Stimulated activated CD8-positive, alpha-beta memory T cell treated with anti-CD3 and anti-CD28 coated beads, Interleukin-4, amount 100 ng/mL, for 24 hours (primary cell): ENCODE measurements at places on chromosomes 4 and X.

DNA sequence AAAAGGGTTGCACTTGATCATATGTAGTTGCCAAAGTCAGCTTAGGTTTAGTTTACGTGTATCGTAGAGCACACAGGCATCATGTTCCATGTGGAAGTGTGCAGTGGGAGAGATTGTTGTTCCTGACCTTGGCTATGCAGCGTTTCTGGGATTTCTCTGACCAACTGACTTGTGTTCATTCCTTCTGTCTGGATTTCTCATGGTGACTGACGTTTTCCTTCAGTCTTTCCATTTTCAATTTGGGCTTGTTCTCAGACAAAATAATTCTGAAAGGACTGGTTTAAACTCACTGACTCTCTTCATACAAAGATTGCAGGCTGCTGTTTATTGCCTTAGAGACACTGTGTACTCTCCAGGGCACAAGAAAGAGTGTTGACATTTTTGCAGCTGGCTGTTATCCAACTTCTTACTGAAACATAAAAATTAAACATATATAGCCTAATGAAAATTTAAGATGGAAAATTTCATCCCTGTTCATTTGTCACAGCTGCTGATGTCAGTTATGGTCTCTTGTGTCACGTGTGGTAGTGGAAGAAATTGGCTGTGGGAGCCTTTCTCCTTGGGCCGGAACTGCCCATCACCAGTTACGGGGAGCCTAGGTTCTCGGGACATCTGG is 95.4 kb downstream of the TNIP2 start:
- no peak for DNase-seq

DNA sequence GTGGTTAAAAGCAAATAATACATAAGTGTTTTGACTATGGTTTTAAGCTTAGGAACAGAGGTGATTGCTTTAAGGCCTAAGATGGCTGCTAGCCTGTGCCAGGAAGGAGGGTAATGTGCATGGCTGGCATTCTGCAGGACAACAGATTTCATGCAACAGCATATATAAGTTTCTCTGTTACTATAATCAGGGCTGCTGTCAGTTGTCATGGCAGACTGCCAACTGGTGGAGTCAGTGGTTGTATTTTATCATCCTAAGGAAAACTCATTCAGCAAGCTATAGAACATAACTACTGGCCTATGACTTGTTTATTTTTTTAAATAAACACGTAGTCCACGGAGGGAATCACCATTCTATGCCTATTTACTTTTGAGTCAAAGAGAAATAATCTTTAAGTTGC is 77.7 kb upstream of the DCAF8L1 start:
- DNase-seq = no peak

DNA sequence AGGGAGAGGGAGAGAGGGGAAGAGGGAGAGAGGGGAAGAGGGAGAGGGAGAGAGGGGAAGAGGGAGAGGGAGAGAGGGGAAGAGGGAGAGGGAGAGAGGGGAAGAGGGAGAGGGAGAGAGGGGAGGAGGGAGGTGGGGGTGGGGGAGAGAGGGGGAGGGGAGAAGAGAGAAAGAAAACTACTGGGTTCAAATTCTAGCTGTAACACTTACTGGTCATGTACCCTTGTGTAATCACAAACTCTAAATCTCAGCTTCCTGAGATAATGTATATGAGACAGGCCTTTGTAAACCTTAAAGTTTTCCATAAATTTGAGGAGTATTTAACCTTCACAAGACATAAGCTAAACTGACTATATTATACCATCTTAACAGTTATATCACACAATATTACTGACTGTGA is 109.1 kb downstream of the FGF16 start:
- DNase-seq = no peak

GRCh38 chrX:13690836-13691235 is 1.9 kb downstream of the RAB9A start:
- DNase-seq = no peak

DNA sequence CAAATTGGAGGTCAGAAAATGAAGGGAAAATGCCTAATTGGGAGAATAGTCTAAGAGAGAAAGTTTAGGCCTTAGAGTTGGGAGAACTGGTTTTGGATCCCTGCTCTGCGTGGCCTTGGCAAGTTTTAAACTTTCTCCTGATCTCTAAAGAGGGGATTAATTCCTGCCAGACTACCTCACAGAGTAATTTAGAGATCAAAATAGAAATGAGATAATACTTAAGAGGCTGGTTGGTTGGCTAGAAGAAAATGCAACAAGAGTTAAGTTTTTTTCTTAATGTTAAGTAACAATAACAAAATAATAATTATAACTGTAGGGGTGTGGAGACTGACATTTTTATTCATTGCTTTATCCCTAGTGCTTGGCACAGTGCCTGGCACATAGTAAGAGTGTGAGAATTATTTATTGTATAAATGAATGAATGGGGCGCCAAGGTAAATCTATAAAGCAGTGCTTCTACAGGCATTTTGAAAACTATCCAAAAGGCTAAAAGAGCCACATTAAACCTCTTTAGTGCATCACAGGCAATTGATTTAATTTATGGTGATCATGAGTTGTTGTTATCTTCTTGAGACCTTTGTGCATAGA is 160.5 kb downstream of the RASL11B start:
- DNase-seq = no peak
